ENCODE measurements at places on chromosomes 1 and 21. TPM values are rescaled to one million over a fixed set of nuclear protein-coding genes. Genes with fewer than 3 reads are reported as not detected.

OPRD1 gene
- not detected for total RNA-seq

S100A8 gene
- total RNA-seq = not detected

S100A9 gene
- 1.2 TPM for total RNA-seq

LYPD8 gene
- total RNA-seq = not detected

TFF2 gene
- total RNA-seq = not detected

RIPK4 gene
- 0.06 TPM for total RNA-seq

ADAM30 gene
- total RNA-seq = not detected

CLCA4 gene
- total RNA-seq = not detected
